ENCODE measurements at places on chromosomes 13 and 19.

GRCh38 chr13:40770609-40770933, 419 bp downstream of the MRPS31 start:
- DNase-seq = no peak

DNA sequence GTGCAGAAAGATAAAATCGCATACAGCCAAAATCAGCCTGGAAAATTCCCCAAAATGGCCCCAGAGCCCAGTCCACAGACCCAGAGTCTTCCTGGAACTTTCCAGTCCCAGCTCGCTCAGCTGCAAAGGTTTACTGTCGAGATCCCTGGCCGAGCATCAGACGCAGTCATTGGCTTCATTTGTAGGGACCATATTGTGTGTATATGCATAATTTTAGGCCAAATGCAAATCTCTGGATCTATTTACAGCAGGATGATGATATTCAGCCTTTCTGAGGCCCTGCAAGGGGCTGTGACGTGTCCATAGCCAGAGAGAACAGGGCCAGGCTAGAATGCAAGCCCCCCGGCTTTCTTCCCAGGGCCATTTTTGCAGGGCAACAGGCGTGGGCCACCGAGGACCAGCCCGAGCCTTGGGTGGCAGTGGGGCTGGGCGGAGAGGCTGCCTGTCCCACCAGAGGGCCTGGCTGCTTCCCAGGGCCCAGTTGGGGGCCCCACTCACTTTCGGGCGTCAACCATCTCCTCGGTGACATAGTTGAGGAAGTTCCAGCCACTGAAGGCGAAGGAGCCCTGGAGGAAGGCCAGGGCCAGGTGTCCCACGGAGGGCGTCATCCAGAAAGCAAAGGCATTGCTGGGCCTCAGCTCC, 13.7 kb downstream of the SLC7A10 start:
- no peak for DNase-seq

GRCh38 chr19:48915757-48916156, 15.6 kb downstream of the NUCB1 start:
- no peak for DNase-seq

DNA sequence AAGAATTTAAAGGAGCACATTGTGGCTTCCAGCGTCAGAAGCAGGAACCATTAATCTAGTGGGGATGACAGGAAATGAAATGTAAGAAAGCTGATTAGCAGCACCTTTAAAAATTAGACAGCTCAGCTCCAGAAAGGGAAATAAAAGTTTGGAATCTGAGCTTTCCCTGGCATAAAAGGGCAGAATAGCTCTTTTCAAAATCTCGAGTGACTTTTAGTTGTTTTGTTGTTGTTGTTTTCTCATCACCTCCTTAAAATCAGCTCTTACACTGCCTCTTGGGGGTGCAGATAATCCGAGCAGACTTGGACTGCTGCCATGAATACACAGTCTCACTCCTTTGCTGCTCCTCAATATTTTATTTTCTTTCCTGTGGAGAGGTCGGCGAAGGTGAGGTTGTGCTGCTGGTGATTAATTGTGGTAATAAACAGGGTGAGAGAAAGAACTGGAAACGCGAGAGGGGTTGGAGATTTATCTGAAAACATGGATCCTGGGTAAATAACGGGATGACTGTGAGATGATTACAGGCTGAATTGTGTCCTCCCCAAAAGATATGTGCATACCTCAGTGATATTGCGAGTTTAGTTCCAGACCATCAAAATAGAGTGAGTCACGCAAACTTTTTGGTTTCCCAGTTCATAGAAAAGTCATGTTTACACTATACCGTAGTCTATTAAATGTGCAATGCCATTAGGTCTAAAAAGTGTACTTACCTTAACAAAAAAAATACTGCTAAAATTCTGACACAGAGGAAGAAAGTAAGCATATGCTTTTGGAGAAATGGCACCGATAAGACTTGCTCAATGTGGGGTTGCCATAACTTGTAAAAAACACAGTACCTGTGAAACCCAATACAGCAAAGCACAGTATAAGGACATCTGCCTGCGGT, 787.7 kb downstream of the UQCRFS1 start:
- DNase-seq = no peak

GRCh38 chr19:49786376-49786820, 19.6 kb downstream of the AP2A1 start:
- no peak for DNase-seq

- DNase-seq = no peak
Observed at GRCh38 chr13:47553329-47553977, 447.6 kb downstream of the SUCLA2 start.

- DNase-seq = no peak
Observed at GRCh38 chr19:54335164-54335563, 3.8 kb downstream of the LILRA4 start.

- DNase-seq = no peak
Observed at GRCh38 chr19:15149737-15150136, 42.5 kb downstream of the SYDE1 start.

GRCh38 chr13:95833126-95833525, 156.2 kb downstream of the DNAJC3 start:
- DNase-seq = no peak

- DNase-seq = no peak
Observed at GRCh38 chr13:94414708-94415107, 64.8 kb downstream of the DCT start.

DNA sequence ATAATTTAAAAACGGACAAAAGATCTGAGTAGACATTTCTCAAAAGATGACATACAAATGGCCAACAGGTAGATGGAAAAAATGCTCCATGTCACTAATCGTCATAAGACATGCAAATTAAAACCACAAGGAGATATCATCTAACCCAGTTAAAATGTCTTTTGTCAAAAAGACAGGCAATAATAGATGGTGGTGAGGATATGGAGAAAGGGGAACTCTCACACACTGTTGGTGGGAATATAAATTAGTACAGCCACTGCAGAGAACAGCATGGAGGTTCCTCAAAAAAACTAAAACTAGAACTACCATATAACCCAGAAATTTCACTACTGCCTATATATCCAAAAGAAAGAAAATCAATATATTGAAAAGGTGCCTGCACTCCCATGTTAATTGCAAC, 37.9 kb downstream of the OR10H4 start:
- DNase-seq = no peak

- DNase-seq = no peak
Observed at GRCh38 chr13:30798776-30799355, 63.5 kb downstream of the ALOX5AP start.

GRCh38 chr19:34493038-34493648, 11.6 kb downstream of the WTIP start:
- no peak for DNase-seq

DNA sequence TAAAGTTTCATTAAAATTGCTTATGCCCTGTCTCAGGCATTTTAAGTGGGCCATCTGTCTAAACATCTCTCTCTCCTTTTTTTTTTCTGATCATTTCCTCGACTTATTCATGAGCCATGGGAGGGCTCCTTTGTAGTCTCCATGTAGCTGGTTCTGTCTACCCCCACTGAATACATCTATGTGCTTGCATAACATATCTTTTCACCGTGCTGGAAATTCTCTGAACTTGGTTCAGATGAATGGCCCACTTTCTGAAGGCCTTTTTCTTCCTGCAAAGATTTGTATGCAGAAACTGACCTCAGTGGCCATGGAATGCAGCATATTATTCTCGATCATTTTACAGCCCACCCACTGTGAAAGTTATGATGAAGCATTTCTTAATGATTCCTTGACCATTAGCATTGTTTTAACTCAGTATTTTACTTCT, 225.3 kb downstream of the GGACT start:
- DNase-seq = no peak

DNA sequence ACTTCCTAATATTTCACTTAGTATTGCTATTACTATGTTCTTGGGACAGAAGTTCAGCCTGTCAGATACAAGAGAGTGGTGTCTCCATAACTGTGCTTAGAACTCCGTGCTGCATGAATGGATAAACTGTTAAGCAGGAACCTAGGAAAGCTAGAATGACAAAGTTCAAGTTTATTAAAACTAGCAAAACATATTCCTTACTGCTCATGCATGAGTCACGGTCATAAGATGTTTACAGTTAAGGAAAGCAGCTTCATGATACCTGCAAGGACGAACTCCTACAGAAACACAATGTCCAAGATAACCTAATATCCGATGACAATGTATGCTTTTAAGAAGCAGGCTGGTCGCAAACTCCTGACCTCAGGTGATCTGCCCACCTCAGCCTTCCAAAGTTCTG, 6.0 kb upstream of the ZNF765 start:
- no peak for DNase-seq

DNA sequence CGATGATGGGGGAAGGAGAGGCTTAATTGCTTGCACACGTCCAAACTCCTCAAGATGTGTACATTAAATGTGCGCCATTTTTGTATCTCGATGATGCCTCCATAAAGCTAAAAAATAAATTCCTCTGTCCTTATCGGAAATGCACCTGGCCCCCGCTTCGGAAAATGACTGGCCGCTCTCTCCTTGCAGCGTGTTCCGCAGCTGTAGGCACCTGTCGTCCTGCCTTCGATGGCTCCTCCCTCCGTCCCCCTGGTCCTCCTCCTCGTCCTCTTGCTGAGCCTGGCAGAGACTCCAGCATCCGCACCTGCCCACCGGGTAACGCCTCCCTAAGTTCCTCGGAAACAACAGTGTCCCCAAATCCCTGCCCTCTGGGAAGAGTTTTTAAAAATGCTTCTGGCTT, 1.1 kb downstream of the GALP start:
- no peak for DNase-seq

DNA sequence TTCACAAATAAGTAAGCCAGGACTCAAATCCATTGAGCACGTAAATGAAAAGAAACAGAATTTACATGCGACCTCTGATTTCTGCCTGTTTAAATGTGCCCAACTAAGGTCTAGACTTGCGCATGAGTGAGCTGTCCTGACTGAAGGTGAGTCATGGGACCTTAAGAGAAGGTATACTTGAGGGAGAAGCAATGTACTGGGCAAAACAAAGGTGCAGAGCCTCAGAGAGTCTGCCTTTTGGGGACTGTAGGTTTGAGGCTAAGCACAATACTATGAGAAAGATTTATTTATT, 45.8 kb downstream of the UFM1 start:
- DNase-seq = no peak

DNA sequence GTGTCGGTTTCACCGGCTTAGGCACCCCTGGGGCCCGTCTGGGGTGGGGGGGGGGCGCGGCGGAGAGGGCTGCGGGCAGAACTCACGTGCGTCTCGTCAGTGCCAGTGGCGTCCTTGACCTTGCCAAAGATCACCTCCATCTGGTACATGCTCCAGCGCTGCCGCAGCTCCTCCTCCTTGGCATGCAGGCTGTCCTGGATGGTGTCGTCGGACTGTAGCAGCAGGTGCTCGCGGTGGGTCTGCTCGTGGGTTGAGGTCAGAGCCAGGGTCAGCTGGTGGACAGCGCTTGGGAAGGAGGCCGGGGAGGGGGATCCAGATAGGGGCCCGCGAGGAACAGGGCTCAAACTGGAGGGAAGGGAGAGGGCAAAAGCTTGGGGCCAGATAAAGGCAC, 4.7 kb upstream of the RGL3 start:
- DNase-seq = no peak

GRCh38 chr13:113786262-113786841, 27.3 kb downstream of the TMEM255B start:
- no peak for DNase-seq

- DNase-seq = no peak
Observed at GRCh38 chr13:45863709-45864590, 12.4 kb upstream of the SIAH3 start.

- DNase-seq = no peak
Observed at GRCh38 chr13:23574421-23575145, 4.4 kb downstream of the TNFRSF19 start.

DNA sequence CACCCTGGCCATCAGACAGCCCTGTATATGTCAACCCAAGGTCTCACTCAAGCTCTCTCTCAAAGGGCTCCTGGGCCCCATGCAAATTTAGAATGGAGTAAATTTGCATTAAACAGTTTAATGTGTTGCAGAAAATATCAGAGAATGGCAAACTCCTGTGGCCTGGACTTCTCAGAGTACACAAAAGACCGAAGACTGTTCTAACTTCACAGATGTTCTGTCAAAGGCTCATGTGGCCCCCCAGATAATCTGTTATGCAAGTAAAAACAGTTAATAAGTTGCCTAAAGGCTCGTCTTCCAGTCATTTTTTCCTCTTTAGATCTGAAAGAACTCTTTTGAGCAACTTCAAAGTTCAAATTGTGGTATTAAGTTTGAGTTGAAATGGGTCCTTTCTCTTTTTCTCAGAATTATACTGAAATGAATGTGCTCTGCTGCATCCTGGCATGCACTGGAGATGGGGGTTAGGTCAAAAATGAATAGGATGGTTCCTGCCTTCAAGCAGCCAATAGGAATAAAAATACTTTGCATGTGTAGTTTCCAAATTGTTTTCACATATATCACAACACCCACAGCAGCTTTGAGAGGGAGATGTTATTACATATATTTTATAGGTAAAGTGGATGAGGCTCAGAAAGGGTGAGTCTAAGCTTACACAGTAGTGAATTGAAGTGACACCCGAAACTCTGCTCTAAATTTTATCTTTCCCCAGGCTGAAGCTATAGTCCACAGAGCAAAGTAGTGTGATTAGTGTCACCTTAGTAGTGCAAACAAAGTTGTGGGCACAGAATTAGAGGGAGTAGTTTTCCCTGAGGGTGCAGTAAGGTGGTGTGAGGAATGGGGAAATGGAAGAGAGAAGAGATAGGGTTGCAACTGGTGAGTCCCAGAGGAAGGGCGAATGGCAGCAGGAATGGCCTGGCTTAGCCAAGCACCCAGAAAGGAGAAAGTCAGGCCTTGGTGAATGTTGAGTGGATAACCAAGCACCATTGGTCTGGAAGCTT, 205.0 kb upstream of the RFC3 start:
- no peak for DNase-seq

DNA sequence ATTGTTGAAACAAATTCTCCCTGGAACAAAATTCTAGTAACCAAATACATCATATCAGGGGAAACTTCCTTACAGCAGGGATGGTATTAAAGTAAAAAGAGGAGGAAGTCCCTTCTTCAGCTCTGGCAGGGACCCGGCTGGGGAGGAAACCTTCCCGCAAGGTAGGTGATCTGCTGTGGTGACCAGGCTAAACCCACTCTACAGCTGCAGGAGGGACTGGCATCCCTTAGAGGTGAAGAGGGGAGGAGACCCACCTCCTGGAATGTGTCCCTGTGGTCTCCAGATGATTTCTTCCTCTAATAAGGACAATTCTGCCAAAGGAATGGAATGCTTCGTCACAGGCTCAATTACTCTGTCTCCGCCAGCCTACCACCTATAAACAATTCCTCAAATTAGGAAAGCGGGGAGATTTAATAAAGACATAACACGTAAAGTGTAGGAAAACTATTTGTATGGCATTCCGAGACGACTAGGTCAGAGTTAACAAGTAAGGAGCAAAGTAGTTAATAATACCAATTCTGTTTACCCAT, 637 bp upstream of the PDS5B start:
- DNase-seq = no peak

DNA sequence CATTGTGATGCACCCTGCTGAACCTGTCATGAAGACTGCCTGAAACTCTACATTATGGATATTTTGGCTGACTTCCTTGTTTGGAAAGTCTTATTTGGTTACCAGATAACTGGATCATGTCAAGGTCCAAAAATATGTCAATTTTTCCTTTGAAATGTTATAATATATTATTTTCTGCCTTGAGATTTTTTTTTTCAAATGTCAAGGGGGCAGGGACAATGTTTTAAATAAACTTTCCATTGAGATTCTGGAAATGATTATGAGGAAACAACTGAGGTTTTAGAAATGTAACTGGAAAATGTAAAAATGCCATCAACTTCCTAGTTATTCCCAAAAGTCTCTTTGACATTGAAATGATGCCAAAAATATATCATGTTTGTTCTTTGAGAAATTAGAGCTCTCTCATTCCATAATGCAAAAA, 117.0 kb downstream of the RFC3 start:
- no peak for DNase-seq

GRCh38 chr19:7737215-7737614, 5.3 kb upstream of the CLEC4G start:
- DNase-seq = no peak

- DNase-seq = no peak
Observed at GRCh38 chr13:28496188-28496564, 1.2 kb upstream of the FLT1 start.
